Hepatocyte (in vitro differentiated cells): ENCODE measurements at places on chromosomes 5 and 9. TPM values are rescaled to one million over a fixed set of nuclear protein-coding genes. Genes with fewer than 3 reads are reported as not detected.
A peak's percentile ranks its signal among the peaks of the same experiment; 100 is the strongest.

DNA sequence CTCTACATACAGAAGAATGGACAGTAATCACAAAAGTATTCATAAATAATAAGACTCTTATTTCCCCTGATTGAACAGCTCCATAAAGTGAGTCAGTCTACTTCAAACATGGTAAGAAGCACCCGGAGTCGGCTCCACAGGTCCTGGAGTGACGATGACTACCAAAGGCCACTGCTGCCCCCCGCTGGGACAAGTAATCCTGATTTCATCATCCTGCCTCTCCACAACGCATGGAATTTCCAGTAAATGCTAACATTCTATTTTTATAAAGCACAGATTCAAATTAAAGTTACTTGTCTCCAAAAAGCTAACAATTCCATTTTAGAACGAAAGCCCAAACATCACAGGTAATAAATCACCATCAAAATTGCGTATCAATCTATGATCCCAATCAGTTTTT is 16.2 kb downstream of the ATPSCKMT start:
- H3K27ac ChIP-seq = no peak overlapping the region
- H3K27me3 ChIP-seq = no peaks in the 10 kb centered on the region
- H3K4me3 ChIP-seq = no peak overlapping the region

- no peaks in the 10 kb centered on the region for H3K36me3 ChIP-seq
- H3K4me3 ChIP-seq = no peak overlapping the region
- H3K27ac ChIP-seq = no peak overlapping the region
- DNase-seq = no peak
These were observed 124.8 kb downstream of the DRD1 start for GRCh38 chr5:175319199-175319598.

DNA sequence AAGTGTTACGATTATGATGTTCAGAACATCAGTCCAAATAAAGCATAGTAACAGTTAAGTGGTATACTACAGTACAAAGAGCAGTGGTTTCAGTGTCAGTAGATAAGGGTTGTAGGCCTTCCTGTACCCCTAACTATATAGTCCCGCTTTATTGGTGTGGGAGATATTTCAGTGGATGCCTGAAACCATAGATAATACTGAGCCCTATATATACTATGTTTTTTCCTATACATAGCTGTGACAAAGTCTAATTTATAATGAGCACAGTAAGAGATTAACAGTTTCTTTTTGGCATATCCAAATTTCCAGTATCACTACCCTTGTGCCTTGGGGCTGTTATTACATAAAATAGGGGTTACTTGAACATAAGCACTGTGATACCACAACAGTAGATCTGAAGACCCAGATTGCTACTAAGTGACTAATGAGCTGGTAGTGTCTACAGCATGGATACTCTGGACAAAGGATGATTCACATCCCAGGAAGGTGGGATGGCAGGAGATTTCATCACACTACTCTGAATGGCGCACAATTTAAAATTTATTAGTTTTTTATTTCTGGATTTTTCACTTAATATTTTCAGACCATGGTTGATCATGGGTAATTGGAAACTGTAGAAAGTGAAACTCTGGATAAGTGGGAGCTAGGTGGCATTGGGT is 119.3 kb downstream of the RPS23 start:
- no peaks in the 10 kb centered on the region for H3K36me3 ChIP-seq
- H3K4me3 ChIP-seq = no peak overlapping the region
- H3K27ac ChIP-seq = no peak overlapping the region

The CDKN2B-AS1 gene
- total RNA-seq = 0.27 and 1.1 TPM in 2 replicates

- peaks cover 11% of the 10 kb centered on the region for H3K4me1 ChIP-seq
- H3K36me3 ChIP-seq = no peaks in the 10 kb centered on the region
- no peak overlapping the region for H3K27ac ChIP-seq
- no peaks in the 10 kb centered on the region for H3K27me3 ChIP-seq
- no peak for DNase-seq
These were observed 20.2 kb downstream of the HAVCR1 start for GRCh38 chr5:157038568-157039187.

DNA sequence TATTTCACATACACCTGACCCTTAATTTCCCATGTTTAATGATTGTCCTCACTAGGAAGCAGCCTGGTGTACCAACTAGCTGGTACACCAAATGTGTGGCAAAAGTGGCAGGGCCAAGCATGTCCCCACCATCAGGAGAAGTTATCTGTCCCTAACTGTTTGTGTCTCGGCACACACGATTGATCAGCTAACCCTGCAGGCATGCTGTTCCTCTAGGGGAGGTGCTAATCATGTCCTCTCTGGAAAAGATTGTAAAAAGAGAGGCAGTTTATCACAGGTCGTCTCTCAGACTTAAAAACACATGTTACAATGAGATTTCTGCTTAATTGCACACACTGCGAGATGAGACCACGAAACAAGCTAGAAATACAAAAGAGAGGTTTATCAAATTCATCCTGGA is 342.7 kb downstream of the DIRAS2 start:
- H3K4me1 ChIP-seq = no peaks in the 10 kb centered on the region
- no peaks in the 10 kb centered on the region for H3K36me3 ChIP-seq
- no peak overlapping the region for H3K4me3 ChIP-seq
- no peak for DNase-seq

The PCDHGB7 gene
- total RNA-seq = 6.9 and 8.8 TPM in 2 replicates

GRCh38 chr9:127474592-127474991 is 23.3 kb downstream of the LRSAM1 start:
- no peak overlapping the region for H3K27ac ChIP-seq
- no peaks in the 10 kb centered on the region for H3K27me3 ChIP-seq
- no peak overlapping the region for H3K4me3 ChIP-seq
- no peak for DNase-seq
- H3K4me1 ChIP-seq = no peaks in the 10 kb centered on the region
- H3K36me3 ChIP-seq = no peaks in the 10 kb centered on the region

GRCh38 chr5:22842574-22842973 is 10.6 kb downstream of the CDH12 start:
- H3K27me3 ChIP-seq = no peaks in the 10 kb centered on the region
- H3K4me3 ChIP-seq = no peak overlapping the region
- no peak for DNase-seq

- no peak for DNase-seq
- H3K36me3 ChIP-seq = no peaks in the 10 kb centered on the region
- no peak overlapping the region for H3K4me3 ChIP-seq
- H3K27ac ChIP-seq = no peak overlapping the region
- H3K27me3 ChIP-seq = no peaks in the 10 kb centered on the region
These were observed 43.1 kb upstream of the GLIPR2 start for GRCh38 chr9:36093384-36093783.

- H3K4me3 ChIP-seq = no peak overlapping the region
- no peak for DNase-seq
- no peaks in the 10 kb centered on the region for H3K27me3 ChIP-seq
- H3K36me3 ChIP-seq = no peaks in the 10 kb centered on the region
- peaks cover 6% of the 10 kb centered on the region for H3K4me1 ChIP-seq
- no peak overlapping the region for H3K27ac ChIP-seq
These were observed 5.4 kb downstream of the SLC6A19 start for GRCh38 chr5:1206521-1207412.

DNA sequence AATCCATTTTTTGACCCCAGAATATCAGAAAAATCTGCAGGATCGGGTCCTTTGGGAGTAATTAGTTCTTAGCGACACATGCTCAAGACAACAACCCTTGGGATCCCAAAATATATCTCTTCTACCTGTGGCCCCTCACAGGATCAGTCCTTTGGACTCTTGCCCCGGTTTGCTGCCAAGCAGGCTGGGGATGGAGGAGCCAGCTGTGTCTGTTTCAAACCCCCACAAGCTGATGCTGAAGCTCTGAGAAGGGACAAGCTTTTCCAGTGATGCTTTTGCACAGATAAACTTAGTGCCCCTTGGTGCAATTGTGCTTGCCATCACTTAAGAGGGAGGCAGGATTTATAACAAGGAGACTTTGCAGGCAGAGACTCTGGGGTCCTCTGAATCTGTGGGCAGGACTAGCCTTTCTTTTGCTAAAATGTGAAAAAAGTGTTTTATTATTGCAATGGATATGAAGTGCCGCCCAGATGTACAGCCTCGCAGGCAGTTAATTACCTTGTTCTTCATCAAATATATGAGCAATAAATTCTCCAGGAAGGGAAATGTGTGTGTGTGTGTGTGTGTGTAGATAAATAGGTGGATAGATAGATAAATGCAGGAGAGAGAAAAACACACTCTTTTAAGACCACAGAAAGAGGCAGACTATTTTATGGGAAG is 9.6 kb upstream of the LHX2 start:
- peaks cover 93% of the 10 kb centered on the region for H3K27me3 ChIP-seq
- H3K4me1 ChIP-seq = peaks cover 7% of the 10 kb centered on the region
- no peaks in the 10 kb centered on the region for H3K36me3 ChIP-seq
- DNase-seq = no peak

GRCh38 chr5:31809050-31809870 is 170.3 kb downstream of the PDZD2 start:
- H3K4me1 ChIP-seq = no peaks in the 10 kb centered on the region
- H3K4me3 ChIP-seq = no peak overlapping the region
- H3K27me3 ChIP-seq = no peaks in the 10 kb centered on the region
- no peaks in the 10 kb centered on the region for H3K36me3 ChIP-seq
- DNase-seq = peak; percentile 82

The CER1 gene
- total RNA-seq = 0.53 TPM in 1 of 2 replicates, not detected in the other

GRCh38 chr9:18545636-18546360 is 71.8 kb downstream of the ADAMTSL1 start:
- no peaks in the 10 kb centered on the region for H3K27me3 ChIP-seq
- no peak for DNase-seq
- no peaks in the 10 kb centered on the region for H3K4me1 ChIP-seq
- no peak overlapping the region for H3K4me3 ChIP-seq
- H3K27ac ChIP-seq = no peak overlapping the region
